HCEC 1CT (cell line): ENCODE measurements at places on chromosomes 2 and 18.

DNA sequence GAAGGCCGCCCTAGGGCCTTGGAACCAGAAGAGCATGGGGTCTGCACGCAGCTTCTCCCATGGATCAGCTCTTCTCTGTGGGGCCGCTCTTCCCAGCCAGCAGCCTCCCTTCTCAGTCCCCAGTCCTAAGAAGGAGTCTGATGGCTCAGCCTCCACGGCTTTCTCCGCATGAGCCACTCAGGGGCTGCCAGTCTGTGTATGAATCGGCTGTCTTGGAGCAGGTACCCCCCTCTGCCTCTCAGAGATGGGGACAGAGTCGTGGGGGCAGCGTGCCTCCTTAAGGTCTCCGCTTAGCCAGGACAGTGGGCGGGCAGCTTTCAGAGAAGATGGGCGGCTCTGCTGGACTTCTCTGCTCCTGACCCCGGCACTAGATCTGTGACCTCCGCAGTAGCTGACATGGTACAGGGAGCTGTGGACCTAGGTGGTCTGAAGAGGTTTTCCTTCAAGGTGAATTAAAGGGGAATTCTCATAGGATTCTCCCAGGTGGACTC is 21.6 kb downstream of the INPP5D start:
- DNase-seq, result no peak

DNA sequence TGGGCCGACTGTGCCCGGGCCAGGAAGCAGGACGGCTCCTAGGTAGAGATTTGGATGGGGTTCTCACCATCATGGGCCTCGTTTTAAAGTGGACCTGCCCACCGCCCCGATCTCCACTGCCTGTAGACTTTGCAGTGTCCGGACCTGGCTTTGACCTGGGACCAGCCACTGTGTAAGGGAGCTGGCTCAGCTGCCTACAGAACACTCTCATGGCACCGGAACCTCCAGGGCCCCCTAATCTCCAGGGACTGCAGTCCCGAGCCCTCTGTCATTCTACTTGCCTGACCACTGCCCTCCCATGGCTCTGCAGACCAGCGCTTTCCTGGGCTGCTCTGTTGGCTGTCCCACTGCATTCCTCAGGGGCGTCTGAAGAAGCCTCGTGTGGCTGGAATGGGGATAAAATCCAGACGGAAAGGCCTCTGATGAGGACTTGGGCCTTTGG is 120.8 kb downstream of the GLI2 start:
- DNase-seq, result peak; percentile 19

DNA sequence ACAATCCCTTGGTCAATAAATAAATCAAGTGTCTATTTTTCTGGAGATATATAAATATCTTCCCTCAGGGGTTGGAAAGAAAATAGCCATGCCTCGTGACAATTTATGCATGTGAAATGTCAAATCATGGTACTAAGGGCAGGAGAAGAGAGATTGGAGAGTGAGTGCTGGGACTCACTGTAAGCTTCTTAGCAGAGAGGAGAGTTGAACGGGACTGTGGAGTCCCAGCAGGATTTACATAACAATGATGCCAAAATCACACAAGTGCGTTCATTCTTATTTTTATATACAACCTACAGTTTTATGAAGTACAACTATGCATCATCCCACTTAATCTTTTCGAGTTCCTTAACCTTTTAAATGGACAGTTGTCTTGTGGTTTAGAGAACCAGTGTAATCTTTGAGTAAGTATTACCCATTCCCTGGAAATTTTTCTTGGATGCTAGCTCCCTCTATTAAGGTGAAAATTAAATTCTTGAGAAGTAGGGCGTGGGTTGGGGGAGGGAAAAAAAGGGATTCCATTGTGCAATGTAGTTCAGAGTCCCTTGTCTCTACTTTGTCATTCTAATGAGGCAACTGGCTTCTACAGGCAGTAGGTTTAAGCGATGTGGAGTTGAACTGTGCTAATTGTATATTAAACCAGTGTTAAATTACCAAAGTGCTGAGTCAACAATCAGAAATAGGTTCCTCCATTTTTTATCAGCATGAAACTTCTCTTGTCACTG is 143.6 kb upstream of the EPHA4 start:
- no peak for DNase-seq

DNA sequence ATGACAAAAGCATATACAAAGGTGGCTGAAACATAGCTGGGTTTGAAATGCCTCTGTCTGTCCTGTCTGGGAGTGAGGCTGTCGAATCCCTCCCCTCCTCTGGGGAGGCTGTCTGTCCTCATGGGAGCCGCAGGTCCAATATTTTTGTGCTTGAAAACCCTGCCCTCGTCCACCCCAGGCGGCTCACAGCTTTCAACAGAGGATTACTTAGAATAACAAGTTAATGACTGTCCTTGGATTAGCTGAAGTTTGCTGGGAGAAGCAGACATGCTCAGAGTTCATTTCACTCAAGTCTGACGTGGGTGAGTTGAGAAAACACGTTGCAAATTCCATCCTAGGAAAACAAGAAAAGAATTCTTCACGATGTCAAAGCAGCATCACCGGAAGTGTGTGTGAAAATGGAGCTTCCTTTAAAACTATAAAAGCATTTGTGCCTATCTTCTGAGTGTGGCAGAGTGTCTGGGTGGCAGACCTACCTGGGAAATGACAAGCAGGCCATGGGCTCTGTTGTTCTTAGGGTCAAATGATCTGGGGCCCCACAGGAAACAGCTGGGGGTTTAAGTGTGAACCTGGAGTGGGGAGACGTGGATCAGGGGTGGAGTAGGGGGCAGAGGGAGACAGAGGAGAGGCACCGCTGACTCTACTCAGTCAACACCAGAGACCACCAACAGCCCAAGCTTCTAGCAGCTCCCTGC is 77.1 kb downstream of the DDX1 start:
- peak; percentile 13 for DNase-seq

DNA sequence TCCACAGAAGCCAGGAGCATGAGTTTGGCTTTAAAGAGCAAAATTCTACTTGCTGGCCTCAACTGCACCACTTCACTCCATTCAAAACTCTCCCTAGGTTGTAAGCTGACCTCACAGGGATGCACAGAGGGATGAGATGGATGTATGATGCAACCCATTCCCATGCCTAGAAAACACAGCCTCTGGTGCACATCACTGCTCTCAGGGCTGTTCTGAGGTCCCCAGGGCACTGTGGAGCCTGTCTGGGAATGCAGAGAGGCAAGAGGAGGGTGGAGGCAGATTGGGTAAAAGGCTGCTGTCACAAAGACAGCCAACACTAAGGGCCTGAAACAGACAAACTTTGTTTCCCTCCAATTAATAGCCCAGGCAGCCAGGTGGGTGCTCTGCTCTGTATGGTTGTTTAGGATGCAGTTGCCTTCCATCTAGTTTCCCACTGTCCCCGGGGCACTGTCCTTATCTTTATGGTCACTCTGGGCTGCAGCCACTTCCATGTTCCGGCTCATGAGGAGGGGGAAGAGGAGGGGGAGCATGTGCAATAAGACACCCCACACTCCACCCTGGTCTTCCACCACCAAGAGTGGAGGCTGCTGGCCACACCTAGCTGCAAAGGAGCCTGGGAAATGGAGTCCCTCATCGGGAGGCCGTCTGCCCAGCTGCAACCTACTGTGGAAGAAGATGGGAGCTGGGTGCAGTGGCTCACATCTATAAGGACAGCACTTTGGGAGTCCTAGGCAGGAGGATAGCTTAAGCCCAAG is 7.0 kb downstream of the GPR45 start:
- DNase-seq, result no peak

GRCh38 chr2:197889041-197889440 is 84.6 kb downstream of the PLCL1 start:
- peak; percentile 22 for DNase-seq

DNA sequence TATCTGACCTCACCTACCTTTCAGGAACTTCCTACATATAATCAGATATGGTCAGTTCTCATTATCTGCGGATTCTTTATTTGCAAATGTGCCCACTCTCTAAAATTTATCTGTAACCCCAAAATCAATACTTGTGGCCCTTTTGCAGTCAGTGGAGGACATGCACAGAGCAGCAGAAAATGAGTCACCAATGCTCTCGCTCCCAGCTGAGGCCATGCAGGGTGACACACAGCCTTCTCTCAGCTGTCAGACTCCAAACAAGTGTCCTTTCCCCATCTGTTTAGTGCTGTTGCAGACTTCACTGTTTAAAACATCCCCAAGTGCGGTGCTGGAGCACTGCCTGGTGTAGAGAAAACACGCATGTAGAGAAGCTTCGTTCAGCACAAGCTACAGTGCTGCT is 171.9 kb upstream of the SALL3 start:
- DNase-seq, result no peak

GRCh38 chr18:47767699-47768098 is 162.8 kb downstream of the SMAD2 start:
- DNase-seq, result no peak

GRCh38 chr2:98913916-98914712 is 21.9 kb downstream of the CRACDL start:
- no peak for DNase-seq

DNA sequence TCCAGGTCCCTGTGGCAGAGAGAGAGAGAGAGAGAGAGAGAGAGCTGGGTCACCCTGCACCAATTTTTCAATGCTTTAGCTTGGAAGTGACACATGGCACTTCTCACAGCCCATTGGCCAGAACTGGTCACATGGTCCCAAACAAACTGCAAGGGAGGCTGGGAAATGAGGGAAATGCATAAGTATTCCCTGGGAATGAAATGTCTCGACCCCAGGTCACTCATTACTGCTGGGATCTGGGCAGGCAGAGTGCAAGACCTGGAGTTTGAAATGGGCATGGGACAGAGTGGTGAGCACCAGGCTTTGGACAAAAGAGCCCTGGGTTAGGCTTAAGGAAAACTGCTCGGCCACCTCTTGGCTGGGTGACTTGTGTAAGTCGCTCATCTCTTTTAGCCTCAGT is 37.0 kb downstream of the SMAD7 start:
- DNase-seq, result no peak

DNA sequence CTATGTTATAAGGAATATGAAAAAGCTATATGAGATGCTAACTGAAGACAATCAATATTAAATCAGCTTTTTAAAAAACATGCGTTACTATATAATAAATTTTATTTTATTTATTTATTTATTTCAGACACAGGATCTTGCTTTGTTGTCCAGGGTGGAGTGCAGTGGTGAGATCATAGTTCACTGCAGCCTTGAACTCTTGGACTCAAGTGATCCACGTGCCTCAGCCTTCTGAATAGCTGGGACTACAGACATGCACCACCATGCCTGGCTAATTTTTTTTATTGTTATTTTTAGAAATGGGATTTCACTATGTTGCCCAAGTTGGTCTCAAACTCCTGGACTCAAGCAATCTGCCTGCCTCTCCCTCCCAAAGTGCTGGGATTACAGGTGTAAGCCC is 89.4 kb downstream of the MYOM1 start:
- no peak for DNase-seq

DNA sequence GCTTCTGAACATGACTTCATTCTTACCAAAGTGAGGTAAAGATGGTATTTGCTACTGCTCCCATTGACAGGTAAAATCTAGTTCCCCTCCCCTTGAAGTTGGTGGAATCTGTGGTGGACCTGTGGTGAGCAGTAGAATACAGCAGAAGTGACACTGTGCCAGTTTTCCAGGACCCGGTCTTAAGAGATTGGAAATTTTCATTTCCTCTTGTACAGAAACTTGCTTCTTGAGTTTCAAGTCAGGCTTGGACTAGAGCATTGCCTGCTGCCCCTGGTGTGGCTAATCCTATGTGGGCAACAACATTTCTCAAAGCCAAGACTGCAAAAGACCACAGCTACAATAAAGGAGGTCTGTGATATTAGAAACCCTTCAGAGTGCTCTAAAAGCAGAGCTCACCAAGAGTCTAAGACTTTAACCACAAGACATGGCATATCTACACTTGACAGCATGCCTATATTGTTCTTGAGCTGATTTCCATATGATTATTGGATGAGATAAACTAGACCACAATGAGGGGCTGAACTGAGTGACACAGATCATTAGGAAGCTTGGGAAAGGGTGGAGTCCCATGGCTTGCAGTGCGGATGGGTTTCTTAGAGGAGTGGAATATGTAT is 458.1 kb downstream of the BCL11A start:
- no peak for DNase-seq

DNA sequence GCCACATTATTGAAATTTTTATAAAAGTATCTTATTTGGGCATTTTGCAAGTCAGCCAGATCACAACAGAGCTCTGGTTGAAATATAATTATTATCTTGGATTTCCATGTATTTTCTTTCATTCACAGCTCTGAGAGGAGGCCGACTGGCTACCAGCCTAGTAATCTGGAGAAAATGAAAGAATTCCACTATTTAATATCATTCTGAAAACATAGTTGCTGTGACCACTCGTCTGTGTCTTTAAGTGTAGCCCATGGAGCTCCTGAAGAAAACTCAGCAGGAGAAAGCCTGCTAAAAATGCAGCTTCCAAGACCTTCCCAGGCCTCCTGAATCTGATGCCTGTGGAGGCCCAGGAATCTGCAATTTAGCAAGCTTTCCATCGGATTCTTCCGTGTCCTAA is 114.7 kb downstream of the SH3BP4 start:
- DNase-seq, result no peak

GRCh38 chr2:172381275-172382027 is 45.9 kb upstream of the ITGA6 start:
- no peak for DNase-seq

- no peak for DNase-seq
Measured at GRCh38 chr2:66547887-66548286, 113.0 kb downstream of the MEIS1 start.

GRCh38 chr18:74796841-74797576 is 199.3 kb downstream of the ZNF407 start:
- DNase-seq, result peak; percentile 67

- no peak for DNase-seq
Measured at GRCh38 chr2:179247318-179248023, 17.2 kb downstream of the SESTD1 start.

- DNase-seq, result no peak
Measured at GRCh38 chr2:29059624-29060023, 14.7 kb downstream of the PCARE start.

- peak; percentile 61 for DNase-seq
Measured at GRCh38 chr2:290090-290722, 2.3 kb upstream of the ALKAL2 start.

GRCh38 chr18:23240609-23240930 is 105.3 kb downstream of the CABLES1 start:
- DNase-seq, result no peak

- no peak for DNase-seq
Measured at GRCh38 chr2:129765326-129765677, 214.2 kb upstream of the RAB6C start.

DNA sequence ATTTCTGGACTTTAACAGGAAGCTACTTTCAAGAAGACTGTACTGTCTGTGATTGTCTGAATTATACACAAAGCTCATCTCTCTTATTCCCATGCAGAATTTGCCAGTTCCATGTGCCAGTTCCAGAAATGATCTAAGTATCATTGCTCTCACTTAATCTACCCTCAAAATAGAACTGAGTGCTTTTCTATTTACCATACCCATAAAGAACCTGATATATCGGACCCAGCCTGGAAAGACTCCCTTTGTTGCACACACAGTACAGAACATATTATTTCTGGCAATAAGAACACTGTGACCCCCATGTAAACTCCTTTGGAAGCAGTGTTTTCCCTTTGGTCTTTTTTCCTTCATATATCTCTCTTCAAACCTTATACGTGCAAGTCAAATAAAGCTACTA is 102.3 kb upstream of the TTN start:
- no peak for DNase-seq

DNA sequence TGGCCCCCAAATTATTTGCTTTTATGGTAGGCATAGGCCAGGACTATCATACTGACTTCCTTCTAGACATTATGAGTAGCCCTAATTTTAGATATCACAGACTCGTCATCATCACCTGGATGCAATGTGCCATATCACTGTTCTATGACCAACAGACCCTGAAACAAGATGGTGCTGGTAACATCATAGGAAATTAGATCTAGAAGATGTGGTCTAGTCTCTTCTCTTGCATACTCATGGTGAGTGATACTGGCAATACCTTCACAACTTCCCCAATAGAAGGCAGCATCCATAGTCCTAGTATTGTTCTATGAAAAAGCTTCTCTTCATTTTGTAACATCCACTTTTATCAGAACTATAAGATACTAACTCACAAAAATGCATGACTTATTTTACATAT is 116.3 kb upstream of the ITGA4 start:
- DNase-seq, result no peak
